ENCODE measurements at places on chromosomes 11 and 22. TPM values are rescaled to one million over a fixed set of nuclear protein-coding genes. Genes with fewer than 3 reads are reported as not detected.
A peak's percentile ranks its signal among the peaks of the same experiment; 100 is the strongest.

DNA sequence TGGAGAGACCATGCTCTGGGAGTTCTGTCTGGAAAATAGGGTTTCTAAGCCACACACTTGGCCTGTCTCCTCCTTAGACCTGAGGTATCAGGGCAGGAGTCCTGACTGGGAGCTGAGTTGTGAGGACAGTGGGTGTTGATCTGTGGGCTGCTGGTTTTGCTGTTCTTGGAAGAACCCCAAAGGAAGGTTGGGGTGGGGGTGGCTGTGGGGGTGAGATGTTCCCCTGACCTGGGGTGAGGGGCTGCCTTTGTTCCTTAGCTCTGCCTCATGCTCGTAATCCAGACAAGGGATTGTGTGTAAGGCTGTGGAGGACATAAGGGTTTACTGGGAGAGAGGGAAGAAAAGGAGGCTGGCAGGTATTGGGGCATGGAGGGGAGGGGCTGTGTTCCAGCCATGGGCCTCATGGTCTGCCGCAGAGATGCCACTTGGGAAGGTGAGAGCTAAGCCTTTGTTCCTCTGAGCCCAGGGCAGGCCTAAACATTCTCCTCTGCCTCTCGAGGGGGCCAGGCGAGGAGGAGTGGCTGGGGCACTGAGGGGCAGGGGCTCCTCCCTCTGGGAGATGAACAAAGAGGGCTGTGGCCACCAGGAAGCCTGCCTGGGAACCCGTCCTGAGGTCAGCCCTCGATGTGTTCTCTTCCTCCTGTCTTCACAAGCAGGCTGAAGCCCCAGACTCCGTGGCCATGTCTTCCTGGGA is 4.4 kb downstream of the OTOG start:
- H3K4me3 ChIP-seq, result no peak overlapping the region
- no peaks in the 10 kb centered on the region for H3K4me1 ChIP-seq
- DNase-seq, result no peak
- no peak overlapping the region for H3K27ac ChIP-seq
- H3K27me3 ChIP-seq, result no peaks in the 10 kb centered on the region
- no peaks in the 10 kb centered on the region for H3K36me3 ChIP-seq

GRCh38 chr22:35092406-35092805 is 26.4 kb downstream of the ISX start:
- H3K4me3 ChIP-seq, result no peak overlapping the region
- no peak for DNase-seq
- no peak overlapping the region for H3K27ac ChIP-seq
- H3K4me1 ChIP-seq, result no peaks in the 10 kb centered on the region
- no peaks in the 10 kb centered on the region for H3K36me3 ChIP-seq

DNA sequence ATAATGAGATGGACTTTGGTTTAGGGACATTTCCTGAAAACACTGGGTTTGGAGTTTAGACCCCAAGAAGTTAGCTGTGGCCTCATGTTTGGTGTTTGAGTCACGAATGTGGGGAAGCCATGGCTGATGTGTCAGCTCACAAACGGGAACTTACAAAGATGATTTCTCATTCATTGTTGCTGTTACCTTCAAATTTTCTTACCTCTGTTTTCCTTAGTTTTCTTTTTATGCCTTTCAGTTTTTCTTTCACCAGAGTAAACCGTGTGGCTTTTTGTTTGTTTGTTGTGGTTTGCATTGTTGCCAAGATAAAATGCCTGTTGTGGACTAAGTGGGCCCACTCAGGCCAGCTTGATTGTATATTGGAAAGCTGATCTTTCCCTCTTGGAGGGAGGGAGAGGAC is 89.1 kb downstream of the SWAP70 start:
- peak overlapping the region; percentile 72 for H3K27ac ChIP-seq
- no peak overlapping the region for H3K4me3 ChIP-seq
- DNase-seq, result no peak
- no peaks in the 10 kb centered on the region for H3K27me3 ChIP-seq
- H3K36me3 ChIP-seq, result peaks cover 7% of the 10 kb centered on the region
- peaks cover 33% of the 10 kb centered on the region for H3K4me1 ChIP-seq

DNA sequence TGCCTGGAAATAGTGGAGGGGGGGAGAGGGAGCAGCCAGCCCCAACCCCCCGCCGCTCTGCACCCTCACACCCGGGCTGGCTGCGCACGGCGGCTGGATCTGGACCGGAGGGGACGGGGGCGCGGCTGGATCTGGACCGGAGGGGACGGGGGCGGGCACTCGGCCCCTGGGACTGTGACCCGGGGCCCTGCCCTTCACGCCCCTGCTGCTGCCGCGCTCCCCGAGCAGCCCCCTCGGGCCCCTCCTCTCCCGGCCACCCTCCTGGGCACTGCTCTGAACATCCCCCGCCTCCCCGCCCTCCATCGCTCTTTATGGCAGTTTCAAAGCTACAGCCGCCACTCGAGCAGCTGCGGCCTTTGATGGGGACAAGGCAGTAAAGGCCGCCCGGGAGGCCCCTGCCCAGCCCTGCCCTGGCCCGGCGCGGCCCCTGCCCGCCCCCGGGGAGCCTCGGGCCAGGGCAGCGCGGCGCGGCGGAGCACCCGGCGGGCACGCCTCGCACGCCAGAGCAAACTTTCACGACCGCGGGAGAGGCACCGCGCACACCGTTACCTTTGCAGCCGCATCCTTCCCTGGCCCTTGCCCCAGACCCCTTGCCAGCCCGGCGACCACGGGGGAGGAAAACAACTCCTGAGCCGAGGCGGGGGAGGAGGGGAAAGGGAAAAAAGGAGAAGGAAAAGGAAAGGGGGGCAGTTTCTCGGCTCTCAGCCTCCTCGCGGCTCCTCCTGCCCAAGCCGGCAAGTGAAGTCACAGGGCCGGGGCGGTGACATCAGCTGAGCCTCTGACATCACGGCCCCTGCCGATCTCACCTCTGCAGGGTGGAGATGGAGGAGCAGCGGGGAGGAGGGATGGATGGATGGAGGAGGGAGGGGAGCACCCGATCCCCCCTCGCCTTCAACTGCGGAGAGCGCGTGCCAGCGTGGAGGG is 13.1 kb upstream of the TCF20 start:
- H3K4me3 ChIP-seq, result peak overlapping the region; percentile 36
- H3K36me3 ChIP-seq, result no peaks in the 10 kb centered on the region
- peaks cover 52% of the 10 kb centered on the region for H3K4me1 ChIP-seq
- DNase-seq, result no peak
- no peak overlapping the region for H3K27ac ChIP-seq
- H3K27me3 ChIP-seq, result no peaks in the 10 kb centered on the region

- DNase-seq, result no peak
- H3K27ac ChIP-seq, result no peak overlapping the region
- no peaks in the 10 kb centered on the region for H3K4me1 ChIP-seq
- no peaks in the 10 kb centered on the region for H3K27me3 ChIP-seq
Observed at GRCh38 chr11:22775248-22775647, 54.4 kb downstream of the SVIP start.

- H3K4me3 ChIP-seq, result no peak overlapping the region
- no peaks in the 10 kb centered on the region for H3K4me1 ChIP-seq
- H3K27me3 ChIP-seq, result no peaks in the 10 kb centered on the region
- H3K36me3 ChIP-seq, result peaks cover 13% of the 10 kb centered on the region
- peak; percentile 8 for DNase-seq
- H3K27ac ChIP-seq, result peak overlapping the region; percentile 36
Observed at GRCh38 chr22:40289991-40290459, 56.3 kb upstream of the ADSL start.

- H3K27ac ChIP-seq, result no peak overlapping the region
- no peaks in the 10 kb centered on the region for H3K27me3 ChIP-seq
- no peaks in the 10 kb centered on the region for H3K36me3 ChIP-seq
- no peak for DNase-seq
Observed at GRCh38 chr11:2580571-2581001, 119.2 kb downstream of the KCNQ1OT1 start.

GRCh38 chr11:112694245-112694644 is 267.0 kb upstream of the NCAM1 start:
- no peaks in the 10 kb centered on the region for H3K4me1 ChIP-seq
- peak overlapping the region; percentile 61 for H3K27ac ChIP-seq
- no peaks in the 10 kb centered on the region for H3K27me3 ChIP-seq
- no peaks in the 10 kb centered on the region for H3K36me3 ChIP-seq
- H3K4me3 ChIP-seq, result no peak overlapping the region

DNA sequence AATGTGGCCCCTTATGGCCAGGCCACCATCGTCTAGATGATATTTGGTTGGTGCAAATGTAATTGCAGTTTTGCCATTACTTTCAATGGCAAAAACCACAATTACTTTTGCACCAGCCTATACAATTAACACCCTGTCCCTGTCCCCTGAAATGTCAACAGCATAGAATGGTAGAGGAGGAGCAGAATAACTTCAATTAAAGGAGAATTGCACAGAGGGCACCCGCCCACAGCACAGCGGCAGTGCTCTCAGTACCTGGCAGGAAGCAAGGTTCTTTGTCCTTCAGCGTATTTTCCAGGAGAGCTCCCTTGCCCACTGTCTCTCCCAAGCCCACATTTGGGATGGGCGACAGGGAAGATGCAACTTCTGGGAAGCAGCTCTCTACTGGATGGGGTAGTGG is 115.3 kb downstream of the TRIM29 start:
- H3K4me3 ChIP-seq, result no peak overlapping the region
- H3K4me1 ChIP-seq, result no peaks in the 10 kb centered on the region
- H3K36me3 ChIP-seq, result no peaks in the 10 kb centered on the region
- H3K27me3 ChIP-seq, result peaks cover 62% of the 10 kb centered on the region

DNA sequence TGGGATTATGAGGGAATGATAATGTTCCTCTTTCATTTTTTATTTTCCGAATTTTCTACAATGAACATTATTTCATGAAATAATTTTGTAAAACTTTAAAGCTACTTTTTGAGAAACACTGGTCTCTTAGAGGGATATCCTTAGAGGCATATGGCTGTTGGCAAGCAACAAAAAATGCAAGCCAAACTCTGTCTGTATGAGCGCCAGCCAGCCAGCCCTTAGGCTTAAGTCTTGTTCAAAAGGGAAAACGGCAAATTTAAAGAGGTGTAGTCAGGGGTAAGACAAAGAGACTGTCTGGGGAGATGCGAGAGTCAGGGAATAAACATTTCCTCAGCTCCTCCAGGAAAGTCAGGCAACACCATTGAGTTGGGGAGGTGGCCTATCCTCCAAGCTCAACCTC is 22.5 kb downstream of the ASCC2 start:
- H3K4me3 ChIP-seq, result no peak overlapping the region
- peaks cover 5% of the 10 kb centered on the region for H3K36me3 ChIP-seq

- H3K4me1 ChIP-seq, result no peaks in the 10 kb centered on the region
- H3K27me3 ChIP-seq, result no peaks in the 10 kb centered on the region
- DNase-seq, result no peak
- no peak overlapping the region for H3K27ac ChIP-seq
- peaks cover 96% of the 10 kb centered on the region for H3K36me3 ChIP-seq
Observed at GRCh38 chr22:19341500-19341899, 50.0 kb upstream of the CLTCL1 start.

DNA sequence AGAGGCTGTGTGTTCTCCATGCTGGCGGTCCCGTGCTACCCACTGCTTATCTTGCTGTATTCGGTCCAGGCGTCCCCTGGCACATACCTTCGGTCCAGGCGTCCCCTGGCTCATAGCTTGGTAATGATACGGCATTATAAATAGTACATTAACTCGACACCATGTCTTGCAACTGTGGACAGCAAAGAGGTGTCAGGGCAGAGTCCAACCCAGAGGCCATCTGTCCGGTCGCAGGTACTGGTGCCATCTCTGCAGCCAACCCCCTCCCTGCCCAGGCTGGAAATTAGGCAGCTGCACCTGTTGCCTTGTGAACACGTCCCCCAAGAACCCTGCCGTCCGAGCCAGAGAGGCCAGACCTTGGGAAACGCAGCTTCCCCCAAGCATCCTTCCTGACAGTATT is 634.3 kb downstream of the BRD1 start:
- no peak overlapping the region for H3K4me3 ChIP-seq
- no peaks in the 10 kb centered on the region for H3K36me3 ChIP-seq
- no peaks in the 10 kb centered on the region for H3K27me3 ChIP-seq
- H3K4me1 ChIP-seq, result no peaks in the 10 kb centered on the region
- H3K27ac ChIP-seq, result no peak overlapping the region

- no peak for DNase-seq
- H3K27me3 ChIP-seq, result no peaks in the 10 kb centered on the region
- no peaks in the 10 kb centered on the region for H3K36me3 ChIP-seq
- peak overlapping the region; percentile 17 for H3K27ac ChIP-seq
- H3K4me1 ChIP-seq, result no peaks in the 10 kb centered on the region
- H3K4me3 ChIP-seq, result no peak overlapping the region
Observed at GRCh38 chr11:121575250-121575962, 122.6 kb upstream of the SORL1-AS1 start.

- H3K4me1 ChIP-seq, result peaks cover 31% of the 10 kb centered on the region
- no peaks in the 10 kb centered on the region for H3K36me3 ChIP-seq
- no peak for DNase-seq
Observed at GRCh38 chr11:83070044-83070701, 1.5 kb downstream of the RAB30 start.

DNA sequence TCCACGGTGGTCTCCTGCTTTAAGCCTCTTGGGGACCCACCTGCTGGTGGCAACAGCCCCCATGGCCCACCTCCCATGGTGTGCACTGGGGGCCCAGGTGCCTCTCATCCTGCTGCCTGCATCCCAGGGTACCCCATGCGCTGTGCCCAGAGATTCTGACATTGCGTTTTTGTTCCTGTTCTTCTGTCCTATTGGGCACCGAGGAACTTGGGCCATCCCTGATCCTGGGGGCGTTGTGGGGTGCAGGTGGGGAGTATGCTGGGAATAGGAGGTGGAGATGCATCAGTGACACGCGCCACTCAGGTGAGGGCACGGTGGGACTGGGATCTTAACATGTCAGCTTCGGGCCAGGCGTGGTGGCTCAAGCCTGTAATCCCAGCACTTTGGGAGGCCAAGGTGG is 12.4 kb upstream of the NAP1L4 start:
- H3K27ac ChIP-seq, result peak overlapping the region; percentile 88
- H3K36me3 ChIP-seq, result peaks cover 8% of the 10 kb centered on the region
- no peaks in the 10 kb centered on the region for H3K27me3 ChIP-seq
- H3K4me1 ChIP-seq, result peaks cover 35% of the 10 kb centered on the region
- no peak overlapping the region for H3K4me3 ChIP-seq

GRCh38 chr22:38451864-38452263 is 3.1 kb downstream of the KCNJ4 start:
- no peak for DNase-seq
- H3K4me1 ChIP-seq, result peaks cover 3% of the 10 kb centered on the region
- no peak overlapping the region for H3K27ac ChIP-seq
- no peak overlapping the region for H3K4me3 ChIP-seq

GRCh38 chr11:59710136-59710847 is 3.4 kb downstream of the OR10V1 start:
- H3K27me3 ChIP-seq, result no peaks in the 10 kb centered on the region
- H3K27ac ChIP-seq, result no peak overlapping the region

APOA5 gene
- not detected for total RNA-seq

TMEM41B gene
- total RNA-seq, result 27.6 TPM

SLC37A2 gene
- 27.4 TPM for total RNA-seq

ACR gene
- not detected for total RNA-seq

PARVG gene
- 3.3 TPM for total RNA-seq

RASSF10 gene
- 11.5 TPM for total RNA-seq
